Stimulated activated CD4-positive, alpha-beta T cell treated with anti-CD3 and anti-CD28 coated beads, Interleukin-15, amount 100 ng/mL, for 1 hour (primary cell): ENCODE measurements at places on chromosomes 11 and 22.

DNA sequence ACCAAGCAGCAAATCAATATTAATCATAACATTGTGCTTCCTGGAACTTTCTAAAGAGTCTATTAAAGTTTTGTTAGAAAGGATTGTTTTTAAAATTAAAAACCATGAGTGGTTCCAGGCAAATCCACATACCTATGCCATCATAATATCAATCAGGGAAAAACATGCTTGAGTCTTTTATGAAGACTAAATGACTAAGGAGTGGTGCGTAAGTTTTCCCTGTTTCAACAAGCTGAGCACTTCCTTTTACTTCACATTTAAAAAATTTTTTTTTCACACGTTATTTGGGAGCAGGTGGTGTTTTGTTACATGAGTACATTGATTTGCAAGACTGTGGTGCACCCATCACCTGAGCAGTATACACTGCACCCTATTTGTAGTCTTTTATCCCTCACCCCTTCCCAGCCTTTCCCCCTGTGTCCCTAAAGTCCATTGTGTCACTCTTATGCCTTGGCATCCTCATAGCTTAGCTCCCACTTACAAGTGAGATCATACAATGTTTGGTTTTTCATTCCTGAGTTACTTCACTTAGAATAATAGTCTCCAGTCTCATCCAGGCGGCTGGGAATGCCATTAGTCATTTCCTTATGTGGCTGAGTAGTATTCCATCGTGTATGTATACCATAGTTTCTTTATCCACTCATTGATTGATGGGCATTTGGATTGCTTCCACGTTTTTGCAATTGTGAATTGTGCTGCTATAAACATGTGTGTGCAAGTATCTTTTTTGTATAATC, 1190.3 kb upstream of the RAG2 start:
- DNase-seq, result no peak

GRCh38 chr11:134760299-134760698, 348.3 kb upstream of the B3GAT1 start:
- no peak for DNase-seq

DNA sequence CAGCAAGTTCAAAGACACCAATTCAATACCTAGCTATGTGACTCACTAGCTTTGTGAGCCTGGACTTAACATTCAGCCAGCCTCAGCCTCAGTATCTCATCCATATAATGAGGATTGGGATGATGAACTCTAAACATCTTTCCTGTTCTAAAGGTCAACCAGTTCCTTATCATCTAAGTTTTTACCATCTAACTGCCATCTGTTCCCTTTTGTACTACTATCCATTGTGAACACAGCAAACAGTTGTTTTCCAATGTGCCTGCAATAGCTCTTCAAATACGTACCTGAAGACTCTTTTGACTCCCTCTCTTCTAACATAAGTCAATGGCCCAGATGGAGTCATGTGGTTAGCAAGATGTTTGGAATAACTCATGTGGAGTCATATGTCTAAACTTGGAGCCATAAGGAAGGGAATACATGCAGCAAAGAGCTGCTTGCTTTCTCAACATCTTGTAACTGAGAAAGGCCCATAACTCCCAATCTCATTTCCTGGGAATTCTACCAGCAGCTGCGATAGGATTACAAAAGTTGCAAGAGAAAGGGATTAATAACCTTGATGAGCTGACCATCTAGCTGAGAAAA, 19.4 kb downstream of the SYTL2 start:
- DNase-seq, result no peak

DNA sequence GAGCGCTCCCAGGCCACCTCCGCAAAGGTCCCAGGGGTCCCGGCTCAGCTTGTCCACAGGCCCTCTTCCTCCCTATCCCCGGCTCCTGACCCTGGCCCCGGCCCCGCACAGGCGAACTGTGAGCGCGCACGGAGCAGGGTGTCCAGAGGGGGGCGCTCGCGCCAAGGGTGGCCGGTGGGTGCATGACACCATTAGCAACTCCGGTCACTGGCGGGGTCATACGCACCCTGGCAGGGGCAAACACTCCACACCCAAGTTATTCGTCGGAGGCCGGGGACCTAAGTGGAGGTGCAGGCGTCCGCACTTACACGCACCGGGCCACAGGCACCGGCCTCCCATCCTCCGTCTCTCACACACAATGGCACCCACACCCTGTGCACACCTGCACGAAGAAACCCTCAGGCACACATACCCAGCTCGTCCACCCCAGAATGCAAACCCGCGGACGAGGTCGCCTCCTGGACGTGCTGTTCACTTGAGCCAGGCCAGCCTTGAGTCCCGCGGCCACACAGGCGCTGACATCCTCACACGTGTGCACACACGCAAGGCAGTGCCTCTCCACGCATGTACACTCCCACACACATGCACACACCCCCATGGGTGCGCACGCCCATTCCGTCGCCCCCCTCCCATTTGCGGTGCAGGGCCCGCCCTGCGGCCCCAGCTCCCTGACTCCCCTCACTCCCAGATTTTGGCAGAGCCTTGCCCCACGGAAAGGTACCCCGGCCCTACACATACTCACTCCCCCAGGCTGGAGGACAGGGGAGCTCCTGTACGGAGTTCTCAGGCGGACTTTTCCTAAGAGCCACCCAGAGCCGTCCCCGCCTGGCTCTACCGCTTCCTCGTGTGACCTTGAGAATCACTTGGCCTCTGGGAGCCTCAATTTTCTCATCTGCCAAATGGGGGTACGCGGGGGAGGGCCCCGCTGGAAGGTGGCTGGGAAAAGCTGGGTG, at the start of gene RASGRP2:
Gene RASGRP2, minus strand, starts transcription at position 552 of the 953 bp plus-strand sequence. CDS start 1,276 bp downstream, outside the sequence.
- peak; percentile 76 for DNase-seq

- DNase-seq, result no peak
Measured at GRCh38 chr11:16013649-16014275, 342.6 kb downstream of the SOX6 start.
